ENCODE measurements at places on chromosomes 2 and 18.

DNA sequence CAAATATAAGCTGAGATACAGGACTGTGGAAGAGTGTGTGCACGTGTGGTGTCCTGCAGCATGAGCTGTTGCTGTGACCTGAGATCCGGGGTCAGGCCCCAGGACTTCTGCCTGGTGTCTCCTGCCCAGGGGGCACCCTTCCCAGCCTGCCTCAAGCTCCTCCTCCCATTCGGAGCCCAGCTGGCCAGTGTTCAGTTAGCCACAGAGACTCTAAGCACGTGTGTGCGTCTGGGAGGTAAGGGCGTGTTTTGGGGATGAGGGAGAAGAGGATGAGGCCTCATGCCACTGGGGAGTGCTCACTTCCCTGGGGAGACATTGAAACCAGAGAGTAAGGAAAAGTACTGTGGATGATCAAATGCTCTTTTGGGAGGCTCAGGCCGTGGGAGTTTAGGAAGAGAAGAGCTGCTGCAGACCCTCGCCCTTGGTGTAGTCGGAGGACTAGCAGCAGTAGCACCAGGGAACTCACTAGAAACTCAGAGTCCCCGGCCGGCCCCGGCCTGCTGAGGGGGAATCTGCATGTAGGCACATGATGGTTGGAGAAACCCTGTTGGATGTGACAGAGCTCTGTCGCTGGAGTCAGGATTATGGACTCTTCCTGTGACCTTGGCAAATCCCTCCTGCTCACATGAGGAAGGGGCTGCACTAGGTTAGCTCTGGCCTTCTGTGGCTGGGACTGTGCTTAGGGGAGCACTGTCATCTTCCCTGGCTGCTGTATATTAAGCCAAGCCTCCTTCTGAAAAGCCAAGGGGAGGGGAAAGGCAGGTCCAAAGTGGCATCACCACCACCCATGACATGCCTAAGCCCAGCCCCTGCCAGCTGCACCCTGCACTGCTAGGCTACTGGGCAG lies 231.1 kb downstream of the DYSF start:
- no peak for DNase-seq

- DNase-seq, result no peak
Measured at GRCh38 chr2:48135797-48136196, 229.5 kb upstream of the FBXO11 start.

DNA sequence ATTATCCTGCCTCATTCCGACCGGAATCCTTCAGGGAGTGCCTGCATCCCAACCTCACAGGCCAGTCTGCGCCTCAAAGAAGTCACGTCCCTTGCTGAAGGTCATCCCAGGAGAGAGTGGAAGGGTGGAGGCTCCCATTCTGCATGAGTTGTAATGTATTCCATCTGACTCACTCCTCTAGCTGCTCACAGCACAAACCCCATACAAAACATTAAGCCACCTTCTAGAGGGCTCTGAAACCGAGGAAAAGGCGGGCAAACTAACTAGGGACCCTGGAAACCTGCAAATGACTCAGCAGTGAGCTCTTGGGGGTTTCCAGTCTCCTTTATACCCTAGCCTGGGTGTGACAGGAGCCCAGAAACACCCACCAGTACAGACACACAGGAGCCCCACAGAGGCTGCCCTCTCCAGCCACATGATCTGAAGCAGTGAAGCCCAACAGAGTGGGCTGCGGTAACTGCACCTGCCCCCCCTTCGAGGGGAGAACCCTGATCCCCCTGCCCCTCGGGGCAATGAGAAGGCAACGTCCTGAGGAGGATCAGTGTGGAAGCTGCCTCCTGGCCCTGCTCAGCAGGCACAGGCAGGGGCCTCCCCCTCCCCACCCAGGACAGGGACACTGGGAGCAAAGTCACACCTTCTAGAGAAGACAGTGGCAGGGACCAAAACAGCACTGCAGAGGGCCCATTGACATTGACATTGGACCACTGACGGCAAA lies 69.3 kb upstream of the SNTG2 start:
- no peak for DNase-seq

GRCh38 chr2:112520234-112520783 lies 22.0 kb upstream of the POLR1B start:
- no peak for DNase-seq

DNA sequence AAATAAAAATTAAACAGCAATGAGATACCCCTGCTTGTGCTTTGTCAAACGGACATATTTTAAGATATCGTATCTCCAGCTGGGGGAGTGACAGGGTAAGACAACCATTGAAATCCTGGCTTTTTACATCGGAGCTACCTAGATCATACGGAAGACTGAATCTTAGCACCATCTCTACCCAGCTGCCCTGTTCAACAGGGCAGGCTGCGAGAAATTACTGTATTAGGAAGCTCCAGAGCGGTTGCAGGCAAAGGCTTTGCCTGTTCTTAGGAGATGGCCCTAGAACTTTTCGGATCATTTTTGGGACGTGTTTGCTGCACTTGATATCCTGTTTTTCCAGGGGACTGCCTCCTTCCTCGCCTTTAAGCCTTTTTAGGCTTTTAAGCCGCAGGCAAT lies 2.0 kb upstream of the PRKCE start:
- no peak for DNase-seq

GRCh38 chr2:136167721-136168475 lies 49.9 kb upstream of the CXCR4 start:
- DNase-seq, result no peak

GRCh38 chr18:63099848-63100629 lies 219.5 kb downstream of the BCL2 start:
- DNase-seq, result peak; percentile 90

- DNase-seq, result no peak
Measured at GRCh38 chr2:206989311-206989710, 50.0 kb downstream of the CPO start.

- no peak for DNase-seq
Measured at GRCh38 chr18:36340246-36340645, 42.7 kb downstream of the FHOD3 start.

- no peak for DNase-seq
Measured at GRCh38 chr2:138124521-138124920, 160.2 kb downstream of the HNMT start.

DNA sequence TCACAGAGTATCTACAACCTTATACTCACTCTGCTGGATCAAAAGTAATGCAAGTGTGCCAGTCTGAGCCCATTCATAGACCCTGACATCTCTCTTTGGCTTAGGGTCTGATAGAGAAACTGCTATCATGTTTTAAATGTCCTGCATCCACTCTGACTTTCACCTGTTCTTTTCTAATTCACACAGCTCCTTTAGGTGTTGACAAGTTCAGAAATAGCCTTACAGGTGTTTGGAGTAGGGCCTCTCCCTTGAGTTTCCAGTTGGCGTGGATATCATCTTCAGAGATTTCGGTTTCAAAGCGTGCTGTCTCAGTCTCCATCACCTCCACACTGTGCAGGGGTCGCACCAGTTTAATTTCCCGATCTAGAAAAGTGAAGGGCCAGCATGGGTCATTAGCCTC lies 150.3 kb downstream of the PLEKHA3 start:
- DNase-seq, result no peak

GRCh38 chr2:164840458-164840929 lies 1.1 kb downstream of the COBLL1 start:
- peak; percentile 53 for DNase-seq

GRCh38 chr2:129929321-129930290 lies 49.9 kb upstream of the RAB6C start:
- peak; percentile 74 for DNase-seq

- DNase-seq, result no peak
Measured at GRCh38 chr18:67241299-67241698, 275.2 kb downstream of the DSEL start.

- DNase-seq, result no peak
Measured at GRCh38 chr2:189056200-189057106, 82.3 kb downstream of the COL3A1 start.

GRCh38 chr18:40357536-40357935 lies 1597.5 kb upstream of the PIK3C3 start:
- no peak for DNase-seq

DNA sequence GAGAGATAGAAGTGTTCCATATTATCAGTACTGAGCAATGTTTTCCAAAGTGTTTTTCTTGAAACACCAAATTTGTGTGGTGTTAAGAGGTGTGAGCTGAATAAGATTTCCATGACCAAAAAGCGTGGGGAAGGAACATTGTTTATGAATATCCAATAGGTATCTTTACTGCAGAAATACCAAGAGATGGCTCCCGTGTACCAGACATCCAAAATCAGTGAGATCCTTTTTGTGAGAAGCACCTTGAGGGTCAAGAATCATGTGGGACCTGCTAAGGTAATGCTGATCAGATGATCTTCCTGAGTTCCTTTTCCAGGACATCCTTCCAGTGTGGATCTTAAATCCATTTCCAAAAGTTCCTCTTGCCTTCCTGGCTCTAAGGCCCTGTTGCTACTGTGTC lies 246.0 kb downstream of the MYO3B start:
- no peak for DNase-seq

- peak; percentile 51 for DNase-seq
Measured at GRCh38 chr2:240895656-240896388, at the start of gene MAB21L4. Gene MAB21L4, minus strand, starts transcription at chr2:240896156. Its CDS starts 159 bp downstream, at chr2:240895997.

- DNase-seq, result no peak
Measured at GRCh38 chr2:101300836-101301235, 7.7 kb downstream of the RNF149 start.

DNA sequence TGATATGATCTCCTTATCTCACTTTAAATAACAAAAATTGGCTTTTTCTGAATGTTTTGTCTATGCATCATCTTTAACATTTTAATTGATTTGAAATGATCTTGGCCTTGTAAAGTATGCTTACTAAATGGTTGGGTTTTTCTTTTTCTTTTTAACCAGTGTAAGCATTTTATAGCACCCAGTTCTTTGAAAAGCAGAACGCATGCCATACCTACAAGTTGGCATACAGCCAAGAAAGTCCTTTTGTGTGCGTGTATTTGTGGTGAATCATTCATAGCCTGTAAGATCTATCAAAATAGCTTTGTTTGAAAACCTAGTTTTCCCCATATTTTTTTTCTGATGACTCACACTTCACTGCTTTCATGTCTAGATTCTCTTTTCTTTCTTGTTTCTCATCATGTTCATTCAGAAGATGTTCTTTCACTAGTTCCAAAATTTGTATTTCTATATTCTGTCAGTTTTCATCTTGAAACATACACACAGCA lies 4.1 kb upstream of the VRK2 start:
- no peak for DNase-seq

GRCh38 chr2:15619510-15619909 lies 27.8 kb downstream of the DDX1 start:
- DNase-seq, result no peak

- DNase-seq, result no peak
Measured at GRCh38 chr18:49212819-49213218, 247.6 kb downstream of the DYM start.

DNA sequence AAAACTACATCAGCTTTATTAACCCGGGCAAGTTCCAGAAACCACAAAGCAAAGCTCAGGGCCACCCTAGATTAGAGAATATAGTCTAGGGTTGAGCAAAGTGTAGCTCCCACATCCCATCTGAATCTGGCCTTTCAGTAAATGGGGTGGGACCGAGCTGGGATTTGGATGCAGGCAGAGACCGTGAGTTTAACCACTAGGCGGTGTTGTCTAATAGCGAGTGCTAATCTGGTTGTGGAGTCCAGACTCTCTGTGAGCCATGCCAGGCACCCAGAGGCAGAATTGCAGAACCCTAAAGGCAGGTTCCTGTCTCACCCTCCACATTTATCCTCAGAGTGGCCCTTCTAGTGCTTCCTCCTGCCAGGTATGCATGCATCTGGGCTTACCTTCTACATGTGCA lies 435.9 kb downstream of the TSN start:
- no peak for DNase-seq

GRCh38 chr2:235621736-235622135 lies 127.9 kb downstream of the AGAP1 start:
- no peak for DNase-seq

DNA sequence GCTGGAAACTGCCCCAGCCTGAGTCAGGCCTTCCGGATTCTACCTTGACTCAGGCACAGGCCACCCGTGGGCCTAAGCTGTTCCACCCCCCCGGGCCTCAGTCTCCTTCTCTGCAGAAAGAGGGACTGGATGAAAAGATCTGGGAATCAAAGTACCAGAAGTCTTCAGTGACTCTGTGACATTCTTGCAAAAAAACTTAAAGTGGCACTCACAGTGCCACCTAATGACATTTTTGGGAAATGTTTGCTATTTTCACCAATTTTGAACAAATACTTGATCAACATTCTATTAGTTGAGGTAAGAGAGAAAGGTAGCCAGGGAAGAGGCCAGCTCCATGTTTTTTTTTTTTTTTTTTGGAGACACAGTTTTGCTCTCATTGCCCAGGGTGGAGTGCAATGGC lies 48.3 kb upstream of the ACAA2 start:
- no peak for DNase-seq

DNA sequence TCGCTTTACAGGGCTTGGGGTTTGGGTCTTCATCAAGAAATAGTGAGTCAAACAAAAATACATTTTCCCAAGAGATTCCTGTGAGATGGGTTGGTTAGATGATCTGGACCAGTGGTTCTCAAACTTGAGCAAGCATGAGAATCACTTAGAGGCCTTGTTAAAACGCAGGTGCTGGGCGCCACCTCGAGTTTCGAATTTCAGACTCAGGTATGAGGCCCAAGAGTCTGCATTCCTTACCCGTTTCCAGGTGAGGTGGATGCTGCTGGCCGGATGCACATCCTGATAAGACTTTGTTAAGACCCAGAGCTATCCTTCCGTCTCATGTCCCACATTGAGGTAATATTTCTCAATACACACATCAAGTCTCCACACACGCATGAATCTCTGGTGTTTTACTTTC lies 707.8 kb upstream of the SALL3 start:
- DNase-seq, result no peak

DNA sequence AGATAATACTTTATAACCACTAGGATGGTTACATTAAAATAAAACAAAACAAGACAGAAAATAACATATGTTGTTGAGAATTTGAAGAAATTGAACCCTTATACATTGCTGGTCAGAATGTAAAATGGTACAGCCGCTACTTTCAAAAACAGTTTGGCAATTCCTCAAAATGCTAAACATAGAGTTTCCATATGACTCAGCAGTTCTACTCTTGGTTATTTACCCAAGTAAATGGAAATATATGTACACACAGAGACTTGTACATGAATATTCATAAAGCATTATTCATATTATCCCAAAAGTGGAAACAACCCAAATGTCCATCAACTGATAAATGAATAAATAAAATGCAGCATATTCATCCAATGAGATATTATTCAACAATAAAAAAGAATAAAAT lies 92.5 kb upstream of the LRATD1 start:
- no peak for DNase-seq

DNA sequence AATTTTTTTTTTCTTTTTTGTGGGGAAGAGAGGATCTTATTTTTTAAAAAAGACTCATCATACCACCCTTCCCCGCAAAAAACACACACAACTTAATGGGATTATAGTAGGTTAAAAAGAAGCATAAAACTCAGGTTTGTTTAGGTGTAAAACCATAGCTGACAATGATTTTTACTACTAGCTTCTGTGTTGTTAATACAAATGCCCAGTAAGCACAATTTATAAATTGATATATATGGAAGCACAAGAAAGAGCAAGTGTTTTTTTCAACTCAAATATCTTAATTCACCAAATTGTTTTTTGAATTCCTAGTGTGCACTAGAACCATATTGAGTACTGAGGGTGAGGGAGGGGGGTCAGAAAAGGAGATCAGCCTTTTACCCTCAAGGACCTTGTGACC lies 7.0 kb downstream of the STAT4 start:
- no peak for DNase-seq

GRCh38 chr2:98936353-98937351 lies 627 bp upstream of the CRACDL start:
- DNase-seq, result no peak
